Astrocyte (in vitro differentiated cells and primary cell): ENCODE measurements at places on chromosomes 5 and 9.

DNA sequence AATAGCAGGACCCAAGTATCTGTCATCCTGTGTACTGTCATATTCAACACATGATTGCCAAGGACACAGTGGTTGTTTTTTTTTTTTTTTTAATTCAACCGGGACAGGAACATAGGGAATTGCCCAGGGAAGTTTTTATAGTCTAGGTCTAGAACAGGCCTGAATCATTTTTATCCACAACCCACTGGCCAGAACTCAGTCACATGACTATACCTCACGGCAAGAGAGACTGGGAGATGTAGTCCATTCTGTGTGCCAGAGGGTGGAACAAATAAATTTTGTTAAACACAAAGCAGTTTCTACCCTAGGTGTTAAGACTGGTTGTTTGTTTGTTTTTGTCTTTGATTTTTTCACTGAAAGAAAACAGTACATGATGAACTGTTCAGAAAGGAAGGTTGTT is 105.8 kb upstream of the SMARCA2 start:
- no peak for DNase-seq

DNA sequence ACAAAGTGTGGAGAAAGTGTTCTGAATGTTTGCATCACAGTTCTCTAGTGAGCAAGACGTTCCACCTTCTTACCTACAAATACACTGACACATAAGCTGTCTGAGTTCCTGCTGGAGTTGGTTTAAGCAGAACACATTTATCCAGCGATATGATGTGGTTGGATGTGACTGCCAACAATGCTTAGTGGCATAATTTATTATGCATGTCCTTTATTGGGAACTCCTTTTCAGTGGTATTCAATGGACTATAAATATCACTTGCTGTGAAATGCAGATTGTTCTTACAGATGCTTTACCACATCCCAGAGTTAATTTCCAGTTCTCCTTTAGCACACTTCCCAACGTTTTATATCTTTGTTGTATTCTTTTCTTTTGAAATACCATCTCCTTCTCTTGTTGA is 222.2 kb downstream of the LURAP1L start:
- DNase-seq = peak; percentile 31

GRCh38 chr5:55933377-55934114 is 61.2 kb downstream of the IL6ST start:
- peak; percentile 4 for DNase-seq

DNA sequence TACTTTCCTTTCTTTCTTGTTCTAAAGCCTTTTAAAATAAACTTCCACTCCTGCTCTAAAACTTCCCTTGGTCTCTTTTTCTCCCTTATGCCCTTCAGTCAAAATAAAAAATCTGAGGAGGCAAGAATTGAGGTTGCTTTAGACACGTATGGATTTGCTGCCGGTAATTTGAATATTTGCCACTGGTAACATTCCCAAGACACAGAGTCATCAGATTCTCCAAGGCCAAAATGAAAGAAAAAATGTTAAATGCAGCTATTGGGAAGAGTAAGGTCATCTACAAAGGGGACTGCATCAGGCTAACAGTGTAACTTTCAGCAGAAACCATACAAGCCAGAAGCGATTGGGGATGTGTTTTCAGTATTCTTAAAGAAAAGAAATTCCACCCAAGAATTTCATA is 311.1 kb downstream of the CDH18 start:
- DNase-seq = peak; percentile 66

GRCh38 chr9:114887963-114888362 is 42.4 kb downstream of the TNFSF8 start:
- DNase-seq = no peak

DNA sequence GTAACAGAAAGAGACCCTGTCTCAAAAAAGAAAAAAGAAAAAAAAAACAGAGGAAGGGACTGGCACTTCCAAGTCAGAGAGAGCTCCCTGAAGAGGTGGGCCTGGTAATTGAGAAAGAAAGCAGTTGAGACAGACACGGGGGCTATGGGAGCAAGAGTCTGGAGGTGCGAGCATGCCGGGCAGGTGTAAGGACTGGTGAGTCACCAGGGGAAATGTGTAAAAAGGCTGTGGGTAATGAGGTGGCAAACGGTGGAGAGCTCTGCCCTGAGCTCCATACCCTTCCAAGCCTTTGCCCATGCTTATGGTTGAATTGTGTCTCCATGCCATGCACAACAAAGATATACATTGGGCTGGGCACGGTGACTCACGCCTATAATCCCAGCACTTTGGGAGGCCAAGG is 18.0 kb upstream of the JADE2 start:
- DNase-seq = no peak

DNA sequence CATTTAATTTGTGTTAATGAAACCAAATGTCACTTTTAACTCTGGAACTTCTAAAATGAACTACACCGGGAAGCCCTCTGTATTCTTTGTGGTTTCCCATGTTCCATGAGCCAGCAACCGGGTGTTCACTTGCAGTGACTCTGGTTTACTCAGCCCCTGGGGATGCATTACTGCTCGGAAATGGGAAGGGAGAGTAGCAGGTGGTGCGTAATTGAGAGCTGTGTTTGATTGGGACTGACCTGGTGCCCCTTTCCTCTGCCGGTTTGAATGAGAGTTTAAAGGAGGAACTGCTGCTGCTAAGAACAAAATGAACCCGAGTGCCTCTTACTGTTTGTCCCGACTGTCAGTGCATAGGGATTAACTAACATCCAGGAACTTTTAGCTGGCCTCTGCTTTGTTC is 100.1 kb upstream of the DHFR start:
- DNase-seq = peak; percentile 63

DNA sequence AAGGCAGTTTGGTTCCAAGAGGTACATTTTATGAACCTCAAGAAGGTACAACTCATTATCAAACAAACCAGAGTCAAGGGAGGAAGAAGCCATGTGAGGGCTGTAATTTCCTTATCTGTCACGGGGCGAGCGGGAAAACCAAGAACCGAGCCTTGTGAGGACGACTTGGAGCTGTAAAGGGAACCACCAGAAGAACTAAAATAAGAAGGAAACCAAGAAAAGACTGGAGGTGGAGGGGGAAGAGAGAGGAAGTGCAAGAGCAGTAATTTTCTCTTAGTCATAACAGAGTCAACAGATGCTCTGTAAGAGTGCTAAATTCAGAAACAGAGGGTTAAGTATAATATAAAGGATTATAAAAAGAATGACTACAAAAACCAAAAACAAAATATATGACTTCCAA is 127.1 kb downstream of the DIRAS2 start:
- no peak for DNase-seq

- DNase-seq = no peak
Measured at GRCh38 chr9:98101416-98101815, 17.6 kb downstream of the TRIM14 start.

DNA sequence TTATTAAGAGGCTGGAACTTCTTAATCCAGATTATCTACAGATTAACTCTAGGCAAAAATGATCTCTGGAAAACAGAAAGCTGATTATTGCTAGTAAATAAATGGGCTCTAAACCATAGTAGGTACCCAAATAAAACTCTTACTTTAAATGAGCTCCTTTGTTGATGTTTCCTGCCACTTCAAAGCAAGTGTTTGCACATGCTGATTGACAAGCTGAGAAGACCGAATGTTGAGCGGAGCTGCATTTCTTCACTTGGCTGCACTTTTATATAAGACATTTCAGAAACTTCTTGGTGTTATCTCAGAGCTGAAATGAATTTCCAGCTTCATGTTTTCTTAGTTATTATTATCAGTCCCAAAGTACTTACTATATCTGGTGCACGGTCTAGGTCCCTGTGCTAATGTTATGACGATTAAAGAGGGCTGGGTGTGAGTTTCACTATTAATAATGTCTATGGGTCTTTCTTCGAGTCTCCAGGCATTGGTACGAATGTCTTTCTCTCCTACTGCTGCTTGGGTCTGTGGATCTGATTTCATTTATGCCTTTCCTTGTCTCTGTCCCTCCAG is 58.6 kb upstream of the CTXN3 start:
- DNase-seq = no peak

DNA sequence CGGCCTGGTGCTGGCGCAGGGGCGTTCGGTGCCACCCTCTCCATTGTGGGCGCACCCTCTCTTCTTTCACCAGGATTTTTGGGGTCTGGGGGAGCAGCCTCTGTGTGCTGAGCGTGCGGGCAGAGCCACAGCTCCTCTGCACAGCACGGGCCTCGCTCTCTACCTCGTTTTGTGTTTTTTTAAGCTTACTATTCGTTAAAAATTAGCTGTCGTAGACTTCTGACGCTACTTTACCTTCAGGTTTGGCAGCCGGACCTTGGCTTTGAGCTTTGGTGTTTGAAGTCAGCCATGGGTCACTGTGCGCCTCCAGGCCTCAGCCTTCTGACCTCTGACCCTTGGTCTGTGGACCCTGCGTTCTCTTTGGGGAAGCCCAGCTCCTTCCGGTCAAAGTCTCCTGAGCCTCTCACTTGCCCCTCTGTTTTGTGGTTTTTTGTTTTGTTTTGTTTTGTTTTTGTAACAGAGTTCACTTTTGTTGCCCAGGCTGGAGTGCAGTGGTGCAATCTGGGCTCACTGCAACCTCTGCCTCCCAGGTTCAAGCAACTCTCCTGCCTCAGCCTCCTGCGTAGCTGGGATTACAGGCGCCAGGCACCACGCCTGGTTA is 88.2 kb upstream of the CACNA1B start:
- DNase-seq = no peak

- no peak for DNase-seq
Measured at GRCh38 chr5:164650427-164650826, 1145.0 kb downstream of the MAT2B start.

DNA sequence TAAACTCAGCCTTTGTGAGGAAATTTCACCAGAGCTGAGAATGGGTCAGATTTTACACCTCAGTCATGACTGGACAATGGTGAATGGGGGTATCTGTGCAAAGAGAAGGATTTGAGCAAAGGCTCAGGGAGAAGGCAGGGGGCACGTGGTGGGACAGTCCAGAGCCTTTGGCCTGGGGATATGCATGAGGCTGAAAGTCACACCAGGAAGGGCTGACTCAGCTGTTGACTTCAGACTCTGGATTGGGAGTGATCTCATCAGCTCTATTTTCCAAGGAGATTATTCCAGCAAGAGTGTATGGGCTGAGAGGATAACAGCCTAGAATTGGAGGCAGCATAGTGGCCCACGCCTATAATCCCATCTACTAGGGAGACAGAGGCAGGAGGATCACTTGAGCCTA is 53.6 kb downstream of the SAXO1 start:
- DNase-seq = peak; percentile 23

DNA sequence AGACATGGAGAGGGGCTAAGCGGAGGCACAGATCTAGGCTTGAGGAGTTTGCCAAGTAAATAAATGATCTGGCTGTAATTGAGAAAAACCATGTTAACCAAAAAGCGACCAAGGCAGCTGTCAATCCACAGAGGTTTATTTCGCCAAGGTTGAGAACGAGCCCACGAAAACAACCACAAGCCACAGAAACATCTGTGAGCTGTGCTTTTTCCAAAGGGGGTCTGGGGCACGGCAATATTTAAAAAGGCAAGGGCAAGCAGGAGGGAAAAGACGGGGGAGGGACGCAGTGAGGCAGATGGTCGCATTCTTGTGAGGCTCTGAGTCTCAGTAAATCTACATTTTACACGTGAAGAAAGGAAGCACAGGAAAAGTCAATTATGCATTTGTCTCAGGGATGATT is 25.4 kb downstream of the CCT5 start:
- no peak for DNase-seq

- no peak for DNase-seq
Measured at GRCh38 chr9:38146844-38147243, 77.8 kb upstream of the SHB start.

GRCh38 chr5:78903861-78904260 is 81.2 kb downstream of the ARSB start:
- DNase-seq = peak; percentile 63

- DNase-seq = no peak
Measured at GRCh38 chr9:131303381-131304321, 14.1 kb downstream of the PLPP7 start.

GRCh38 chr9:116741086-116741740 is 54.1 kb downstream of the TRIM32 start:
- no peak for DNase-seq

DNA sequence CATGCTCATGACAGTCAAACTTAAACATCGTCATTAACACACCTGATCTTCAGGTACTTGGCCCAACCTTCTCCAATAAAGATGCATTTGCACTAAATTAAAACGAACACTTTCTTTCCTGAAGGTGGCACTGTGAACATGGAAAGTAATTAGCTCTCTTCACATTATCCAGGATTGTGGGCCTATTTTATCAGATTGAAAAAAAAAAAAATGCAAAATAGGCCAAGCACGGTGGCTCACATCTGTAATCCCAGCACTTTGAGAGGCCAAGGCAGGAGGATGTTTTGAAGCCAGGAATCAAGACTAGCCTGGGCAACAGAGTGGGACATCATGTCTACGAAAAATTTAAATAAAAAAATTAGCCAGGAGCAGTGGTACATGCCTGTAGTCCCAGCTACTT is 14.4 kb upstream of the CDC20B start:
- DNase-seq = no peak

GRCh38 chr5:6244339-6244714 is 134.0 kb downstream of the MED10 start:
- no peak for DNase-seq

DNA sequence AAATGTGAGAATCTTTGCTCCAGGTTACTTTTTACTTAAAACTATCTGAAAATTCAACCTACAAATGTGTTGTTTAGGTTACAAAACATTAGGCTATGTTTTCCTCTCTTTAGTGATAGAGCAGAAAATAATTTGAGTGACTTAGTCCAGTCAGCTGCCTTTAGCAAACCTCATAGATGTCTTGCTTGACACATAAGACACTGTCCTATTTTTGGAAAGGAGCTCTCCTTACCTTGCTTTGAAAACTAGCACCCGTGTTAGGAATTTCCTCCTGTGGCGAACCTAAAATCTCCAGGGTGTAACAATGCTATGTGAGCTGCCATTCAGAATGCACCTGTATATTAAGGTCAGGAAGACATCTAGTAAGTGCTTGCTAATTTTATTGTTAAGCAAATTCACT is 221.2 kb upstream of the CD180 start:
- DNase-seq = no peak

DNA sequence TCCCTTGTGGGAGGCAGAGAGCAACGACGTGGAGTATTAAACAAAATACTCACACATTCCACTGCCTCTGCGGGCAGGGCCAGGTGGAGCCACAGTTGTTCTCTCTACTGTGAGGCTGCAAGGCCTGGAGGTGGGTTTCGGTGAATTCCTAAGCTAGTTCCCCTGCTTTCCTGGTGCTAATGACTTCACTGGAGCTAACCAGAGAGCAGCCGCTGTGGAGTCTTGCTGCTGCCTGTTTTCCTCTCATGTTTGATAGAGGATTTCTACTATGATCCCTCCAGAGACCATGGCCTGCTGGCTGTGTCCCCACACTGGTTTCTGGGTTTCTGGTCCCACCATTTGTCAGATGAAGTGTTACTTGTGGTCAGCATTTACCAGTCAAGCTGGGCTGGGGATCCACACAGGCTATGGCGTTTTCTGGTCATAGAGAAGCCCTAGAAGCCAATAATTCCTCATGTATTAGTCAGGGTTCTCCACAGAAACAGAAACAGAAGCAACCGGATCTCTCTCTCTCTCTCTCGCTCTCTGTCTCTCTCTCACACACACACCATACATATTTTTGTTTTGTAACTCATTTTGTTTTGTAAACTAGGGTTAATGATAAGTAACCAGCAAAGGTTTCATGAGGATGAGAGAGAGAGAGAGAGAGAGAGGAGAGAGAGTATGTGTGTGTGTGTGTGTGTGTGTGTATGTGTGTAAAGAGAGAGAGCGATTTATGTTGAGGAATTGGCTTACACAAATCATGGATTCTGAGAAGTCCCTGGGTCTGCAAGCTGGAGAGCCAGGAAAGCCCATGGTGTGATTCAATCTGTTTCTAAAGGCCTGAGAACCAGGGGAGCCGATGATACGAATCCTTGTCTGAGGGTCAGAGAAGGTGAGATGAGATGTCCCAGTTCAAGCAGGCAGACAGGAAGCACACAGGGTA is 403.0 kb downstream of the GADD45G start:
- peak; percentile 95 for DNase-seq

GRCh38 chr9:134707031-134707680 is 65.6 kb downstream of the COL5A1 start:
- peak; percentile 62 for DNase-seq
